ENCODE measurements at places on chromosomes 16 and 17.

GRCh38 chr16:57223057-57223456 is 22.0 kb upstream of the ARL2BP start:
- DNase-seq, result no peak

DNA sequence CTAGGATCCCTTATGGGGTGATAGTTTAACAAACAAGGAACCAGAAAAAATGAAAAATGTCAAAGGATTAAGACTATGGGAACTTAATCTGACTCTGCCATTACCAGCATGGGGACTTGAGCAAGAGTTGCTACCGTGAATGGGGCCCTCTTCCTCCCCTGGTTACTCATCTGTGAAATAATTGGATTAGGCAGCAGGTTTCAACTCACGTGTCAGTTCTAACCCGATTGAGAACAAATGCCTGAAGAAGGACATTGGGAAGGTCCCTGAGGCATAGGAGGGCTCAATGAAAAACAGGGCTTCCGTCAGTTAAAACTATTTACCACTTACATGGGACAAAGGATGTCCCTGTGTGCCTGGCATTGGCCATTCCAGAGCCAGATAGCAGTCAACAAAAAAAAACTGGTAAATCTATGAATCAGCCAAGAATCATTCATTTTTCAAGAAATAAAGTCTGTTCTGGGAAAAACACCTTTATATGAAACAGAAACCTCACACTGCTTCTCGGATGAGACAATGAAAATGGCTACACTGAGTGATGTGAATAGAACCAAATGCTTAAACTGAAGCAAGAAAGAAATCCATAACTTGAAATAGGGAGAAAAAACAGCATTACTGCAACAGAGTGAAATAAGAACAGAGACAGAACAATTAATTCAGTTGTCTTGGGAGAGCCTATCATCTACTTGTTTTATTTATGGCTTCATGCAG is 104.3 kb downstream of the ADAMTS18 start:
- DNase-seq, result no peak

DNA sequence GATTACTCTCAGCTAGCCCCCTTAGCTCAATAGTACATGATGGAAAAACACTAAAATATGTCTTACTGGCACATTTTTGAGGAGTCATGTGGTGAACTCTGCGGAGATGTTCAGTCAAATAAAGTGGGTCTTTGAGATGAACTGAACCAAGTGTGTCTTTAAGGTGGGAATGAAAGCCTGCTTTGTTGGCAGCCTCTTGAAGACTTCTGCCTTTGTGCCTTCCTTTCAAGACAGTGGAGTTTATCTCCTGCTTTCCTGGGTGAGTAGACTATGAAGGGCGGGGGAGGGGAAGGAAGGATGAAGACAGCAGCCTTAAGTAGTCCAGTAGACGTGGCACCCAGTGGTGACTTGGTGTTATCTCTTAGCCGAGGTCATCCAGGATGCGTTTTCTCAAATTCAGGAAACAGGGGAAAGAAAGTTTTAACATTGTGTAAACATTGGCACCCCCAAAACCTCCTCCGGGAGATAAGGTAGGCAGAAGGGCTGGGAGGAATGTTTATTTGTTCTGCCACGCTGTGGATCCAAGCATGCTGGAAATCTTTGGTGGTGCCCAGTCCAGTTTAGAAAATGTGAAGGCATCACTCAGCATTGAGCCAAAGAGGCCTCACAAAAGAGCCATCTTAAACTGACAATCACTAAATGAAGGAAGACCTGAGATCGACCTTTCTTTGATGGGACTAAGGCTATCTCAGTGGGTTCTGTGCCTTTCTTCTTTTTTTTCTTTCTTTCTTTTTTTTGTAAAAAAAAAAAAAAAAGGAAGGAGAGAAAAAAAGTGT is 220.6 kb downstream of the FTO start:
- DNase-seq, result no peak

GRCh38 chr16:27618606-27619327 is 68.8 kb downstream of the KATNIP start:
- no peak for DNase-seq

DNA sequence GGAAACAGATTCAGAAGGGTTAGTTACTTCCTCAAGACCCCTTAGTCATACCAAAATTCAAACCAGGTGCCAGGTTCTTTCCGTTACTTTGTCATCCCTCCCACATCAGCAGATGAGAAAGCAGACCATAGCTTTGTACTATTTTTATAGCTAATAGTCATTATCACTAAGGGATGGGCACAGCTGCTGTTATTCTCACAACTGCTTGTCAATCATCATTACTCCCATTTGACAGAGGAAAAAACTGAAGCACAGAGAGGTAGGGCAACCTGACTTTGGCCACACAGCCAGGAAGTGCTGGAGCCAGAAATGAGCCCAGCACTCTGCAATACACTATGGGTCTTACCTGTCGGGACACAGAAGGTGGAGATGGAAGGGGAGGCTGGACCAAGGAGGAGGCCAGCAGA is 30.0 kb downstream of the TEKT5 start:
- DNase-seq, result no peak

- no peak for DNase-seq
These were observed 618 bp downstream of the GGA3 start for GRCh38 chr17:75260641-75261335.

DNA sequence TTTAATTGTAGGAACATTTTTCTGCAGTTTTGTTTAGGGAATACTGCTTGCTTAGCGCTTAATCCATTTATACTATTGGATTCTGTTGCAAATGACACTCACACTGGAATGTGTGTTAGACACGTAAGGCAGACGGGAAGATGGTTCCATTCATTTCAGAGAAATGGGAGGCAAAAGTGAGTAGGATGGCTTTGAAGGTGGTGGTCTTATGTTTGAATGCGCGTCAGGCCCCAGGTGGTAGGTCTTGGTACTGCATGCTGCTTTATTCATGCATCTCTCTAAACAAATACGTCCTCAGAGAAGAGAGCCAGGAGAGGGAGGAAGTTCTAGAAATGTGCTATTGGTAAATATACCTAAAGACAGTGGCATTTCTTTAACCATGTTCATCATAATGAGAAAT is 997.6 kb upstream of the RBFOX1 start:
- no peak for DNase-seq

DNA sequence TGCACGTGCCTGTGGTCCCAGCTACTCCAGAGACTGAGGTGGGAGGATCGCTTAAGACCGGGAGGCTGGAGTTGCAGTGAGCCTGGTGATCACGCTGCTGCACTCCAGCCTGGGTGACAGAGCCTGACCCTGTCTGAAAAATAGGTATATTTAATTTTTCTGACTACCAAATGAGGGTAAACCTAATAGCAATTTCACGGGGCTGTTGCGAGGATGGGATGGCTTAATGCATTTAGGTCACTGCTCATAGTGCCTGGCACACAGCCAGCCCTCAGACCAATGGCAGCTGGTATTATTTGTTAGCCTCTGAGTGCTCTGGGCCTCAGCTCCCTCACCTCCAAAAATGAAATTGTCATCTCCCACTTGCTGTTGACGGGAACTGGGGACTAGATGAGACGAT is 5.9 kb upstream of the CDIP1 start:
- no peak for DNase-seq

DNA sequence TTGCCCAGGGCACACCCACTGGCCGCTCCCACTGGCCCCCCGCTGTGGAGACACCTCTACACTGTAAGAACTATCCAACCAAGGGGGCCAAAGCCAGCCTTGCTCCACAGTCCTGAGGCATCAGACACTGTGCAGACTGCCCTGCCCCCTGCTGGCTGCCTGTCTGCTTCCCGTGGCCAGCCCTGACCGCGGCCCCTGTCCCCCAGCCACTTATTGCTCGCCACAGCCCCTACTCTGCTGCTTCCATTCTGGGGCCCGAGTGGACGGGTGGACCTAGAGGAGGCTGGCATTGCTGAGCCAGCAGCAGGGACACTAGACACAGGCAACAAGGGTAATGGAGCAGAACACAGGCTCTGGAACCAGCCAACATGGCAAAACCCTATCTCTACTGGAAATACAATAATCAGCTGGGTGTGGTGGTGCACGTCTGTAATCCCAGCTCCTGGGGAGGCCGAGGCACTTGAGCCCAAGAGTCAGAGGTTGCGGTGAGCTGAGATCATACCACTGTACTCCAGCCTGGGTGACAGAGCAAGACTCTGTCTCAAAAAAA is 19.7 kb upstream of the LRRC37A3 start:
- no peak for DNase-seq

GRCh38 chr16:11493531-11493929 is 93.2 kb downstream of the LITAF start:
- DNase-seq, result no peak

Data from NCI-H187 treated with DMSO at 0.1 percent for 48 hours (cell line).